ENCODE measurements at places on chromosomes 7 and 10. TPM values are rescaled to one million over a fixed set of nuclear protein-coding genes. Genes with fewer than 3 reads are reported as not detected.

- no peak for DNase-seq
These were observed 28.0 kb downstream of the YKT6 start for GRCh38 chr7:44228571-44229350.

GRCh38 chr10:78619115-78619851, 449.5 kb upstream of the ZMIZ1 start:
- DNase-seq = no peak

- no peak for DNase-seq
These were observed 50.1 kb downstream of the IPMK start for GRCh38 chr10:58217612-58218011.

DNA sequence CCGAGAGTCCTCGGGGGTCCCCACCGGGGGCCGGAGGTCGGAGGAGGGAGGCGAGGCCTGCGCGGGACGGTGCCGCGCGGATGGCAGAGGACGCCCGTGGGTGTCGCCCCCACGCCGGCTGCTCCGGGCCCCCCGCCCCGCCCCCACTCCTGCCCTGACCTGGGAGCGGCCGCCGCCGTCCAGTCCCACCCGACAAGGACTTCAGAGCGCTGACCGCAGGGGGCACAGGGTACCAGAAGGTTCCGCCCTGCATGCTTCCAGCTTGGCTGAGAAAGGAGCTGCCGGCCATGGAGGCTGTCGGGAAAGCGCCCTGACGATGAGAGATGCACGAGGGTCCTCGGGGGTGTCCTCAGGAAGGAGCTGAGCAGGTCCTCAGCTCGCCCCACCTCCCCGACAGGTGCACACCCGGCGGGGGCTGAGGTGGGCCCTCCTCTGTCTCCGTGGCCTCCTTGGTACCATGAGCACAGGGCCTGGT, 57.0 kb upstream of the DNAJB6 start:
- no peak for DNase-seq

- DNase-seq = no peak
These were observed 278.5 kb upstream of the KLF14 start for GRCh38 chr7:131012477-131013031.

GRCh38 chr10:95559471-95559870, 1.7 kb downstream of the SORBS1 start:
- DNase-seq = no peak

GRCh38 chr10:107618504-107618994, 454.0 kb upstream of the SORCS1 start:
- DNase-seq = no peak

DNA sequence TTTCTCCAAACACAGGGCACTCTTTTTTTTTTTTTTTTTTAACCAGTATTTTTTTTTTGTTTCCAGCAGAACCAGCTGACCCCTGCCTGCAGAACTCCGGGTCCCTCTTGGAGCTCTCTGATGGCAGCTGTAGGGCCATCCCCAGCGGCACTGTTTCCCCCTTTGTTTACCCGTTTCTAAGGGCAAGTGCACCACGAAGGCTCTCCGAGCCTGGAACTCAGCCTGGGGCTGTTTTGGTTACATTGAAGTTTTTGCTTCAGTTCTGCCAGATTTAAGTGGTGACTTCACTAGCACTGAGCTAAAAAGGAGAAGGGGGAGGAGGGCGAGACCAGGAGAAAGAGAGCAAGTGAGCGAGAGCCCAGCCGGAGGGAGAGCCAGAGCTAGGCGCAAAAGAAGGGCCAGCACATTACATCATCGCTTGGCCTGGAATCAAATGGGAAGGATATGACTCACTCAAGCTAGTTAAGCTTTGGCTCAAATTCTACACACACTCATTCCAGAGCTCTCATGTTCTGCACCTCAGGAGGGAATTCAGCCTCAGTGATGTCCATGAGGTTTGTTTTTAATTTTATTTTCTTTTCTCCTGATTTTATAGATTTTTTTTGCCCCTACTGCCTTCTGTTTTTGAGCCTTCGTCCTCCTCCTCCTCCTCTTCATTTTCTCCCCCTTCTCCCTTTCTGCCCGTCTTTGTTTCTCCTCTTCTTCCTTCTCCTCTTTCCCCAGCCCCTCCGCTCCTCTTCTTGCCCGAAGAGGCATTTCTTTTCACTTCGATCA, 272.3 kb downstream of the TRIL start:
- peak; percentile 93 for DNase-seq

GRCh38 chr7:101106386-101106785, 20.5 kb upstream of the SERPINE1 start:
- no peak for DNase-seq

GRCh38 chr7:77288676-77289320, 89.2 kb upstream of the FGL2 start:
- DNase-seq = no peak

DNA sequence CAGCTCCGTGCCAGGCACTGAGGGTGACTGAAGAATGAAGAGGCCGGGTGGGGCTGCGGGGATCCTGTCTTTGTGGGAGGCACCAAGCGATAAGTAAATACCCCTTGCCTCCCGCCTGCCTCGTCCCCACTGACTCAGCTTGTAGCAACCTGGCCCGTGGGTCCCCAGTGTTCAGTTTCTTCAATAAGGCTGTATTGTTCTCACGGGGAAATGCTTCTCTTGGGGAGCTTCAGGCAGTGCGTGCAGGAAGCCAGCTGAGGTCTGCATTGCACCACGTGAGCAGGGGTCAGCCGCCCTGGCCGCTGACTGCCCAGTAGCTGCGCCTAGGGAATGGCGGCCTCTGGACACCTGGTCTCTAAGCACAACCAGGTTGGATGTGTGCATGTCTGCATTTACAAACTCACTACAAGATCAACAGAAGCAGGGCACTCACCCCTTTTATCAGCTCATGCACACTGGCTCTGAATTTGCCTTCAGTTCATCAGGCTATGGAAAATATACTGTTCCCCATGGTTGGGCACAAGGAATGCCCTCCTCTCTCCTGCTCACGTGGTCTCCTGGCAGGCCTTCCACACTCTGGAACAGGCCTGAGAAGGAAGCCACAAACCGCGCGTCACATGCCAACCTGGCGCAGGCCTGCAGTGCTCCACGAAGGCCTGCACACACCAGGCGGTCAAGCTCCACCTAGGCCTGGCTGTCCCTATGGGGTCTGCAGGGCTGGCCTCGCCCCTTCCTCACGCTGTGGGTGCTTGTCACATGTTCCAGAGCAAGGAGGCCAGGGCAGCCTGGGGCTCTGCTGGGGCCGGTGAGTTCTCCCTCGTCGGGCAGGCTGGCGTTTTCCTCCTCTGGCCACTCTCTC, 135.7 kb upstream of the RNF32 start:
- DNase-seq = no peak

DNA sequence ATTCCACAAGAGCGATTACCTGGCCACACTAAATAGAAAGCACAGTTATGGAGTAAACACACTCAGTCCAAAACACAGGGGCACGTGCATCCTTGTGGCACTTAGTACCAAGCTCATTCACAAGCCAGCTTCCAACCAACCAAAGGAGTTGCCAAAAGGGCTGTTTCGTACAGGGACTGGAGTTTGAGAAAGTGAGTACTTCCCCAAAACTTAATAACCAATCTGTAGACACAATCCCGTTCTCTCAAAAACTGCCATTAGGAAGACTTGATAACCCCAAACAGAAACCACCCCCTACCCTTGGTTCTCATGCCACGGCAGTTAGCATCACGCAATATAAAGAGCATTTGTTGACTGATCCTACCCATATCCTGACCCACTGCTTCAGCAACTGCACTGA, 166.2 kb upstream of the ASAH2 start:
- no peak for DNase-seq

GRCh38 chr7:158811894-158812293, 17.4 kb downstream of the ESYT2 start:
- no peak for DNase-seq

DNA sequence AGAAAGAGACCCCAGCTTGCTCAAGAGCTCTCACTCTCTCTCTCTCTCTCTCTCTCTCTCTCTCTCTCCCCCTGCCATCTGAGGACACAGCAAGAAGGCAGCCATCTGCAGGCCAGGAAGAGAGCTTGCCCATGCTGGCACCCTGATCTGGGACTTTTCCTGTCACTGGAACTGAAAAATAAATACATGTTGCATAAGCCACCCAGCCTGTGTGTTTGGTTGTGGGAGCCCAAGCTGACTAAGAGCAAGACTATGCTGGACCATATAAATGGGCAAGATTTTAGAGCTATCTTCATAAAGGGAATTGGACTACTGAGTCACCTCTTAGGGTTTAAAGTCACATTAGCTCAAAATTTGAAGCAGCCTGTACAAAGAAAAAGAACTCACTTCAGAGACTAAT, 98.6 kb downstream of the SLC16A9 start:
- DNase-seq = no peak

GRCh38 chr10:45411607-45411940, 37.6 kb downstream of the ALOX5 start:
- DNase-seq = no peak

GRCh38 chr7:116918704-116919103, 34.6 kb upstream of the ST7 start:
- DNase-seq = no peak

GRCh38 chr10:11191678-11192077, 174.0 kb downstream of the CELF2 start:
- no peak for DNase-seq

DNA sequence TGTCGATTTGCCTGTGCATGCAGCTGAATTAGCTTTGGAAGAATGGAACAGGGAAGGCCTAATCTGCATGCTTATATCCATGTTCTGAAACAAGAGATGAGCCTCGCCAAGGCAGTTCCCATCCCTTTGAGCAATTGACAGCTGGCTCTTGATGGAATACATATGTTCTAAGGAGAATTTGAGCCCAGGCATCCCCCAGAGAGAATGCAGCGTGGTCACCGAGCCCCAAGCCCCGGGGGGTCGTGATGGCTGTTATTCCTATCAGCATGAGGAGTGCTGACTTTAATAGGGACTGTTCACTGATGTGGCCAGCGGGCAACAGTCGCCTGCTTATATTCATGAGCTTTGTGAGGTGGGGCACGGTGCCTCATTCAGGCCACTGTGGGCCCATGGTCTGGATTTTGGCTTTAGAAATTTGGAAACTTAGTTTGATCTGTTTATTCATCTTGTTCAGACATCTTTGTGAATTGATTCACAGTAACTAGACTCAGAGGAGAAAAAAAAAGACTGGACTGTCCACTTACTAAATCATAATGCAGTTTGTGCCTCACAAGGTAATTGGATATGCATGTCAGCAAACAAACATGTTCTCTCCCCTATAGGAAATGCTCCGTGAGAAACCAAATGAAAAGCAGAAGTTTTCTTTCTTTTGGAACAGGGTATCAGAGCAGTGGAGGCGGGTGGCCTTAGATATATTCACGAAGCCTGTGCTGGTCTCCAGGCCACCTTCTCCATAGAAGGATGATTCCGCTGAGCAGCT, 204.9 kb downstream of the CCDC3 start:
- no peak for DNase-seq

DNA sequence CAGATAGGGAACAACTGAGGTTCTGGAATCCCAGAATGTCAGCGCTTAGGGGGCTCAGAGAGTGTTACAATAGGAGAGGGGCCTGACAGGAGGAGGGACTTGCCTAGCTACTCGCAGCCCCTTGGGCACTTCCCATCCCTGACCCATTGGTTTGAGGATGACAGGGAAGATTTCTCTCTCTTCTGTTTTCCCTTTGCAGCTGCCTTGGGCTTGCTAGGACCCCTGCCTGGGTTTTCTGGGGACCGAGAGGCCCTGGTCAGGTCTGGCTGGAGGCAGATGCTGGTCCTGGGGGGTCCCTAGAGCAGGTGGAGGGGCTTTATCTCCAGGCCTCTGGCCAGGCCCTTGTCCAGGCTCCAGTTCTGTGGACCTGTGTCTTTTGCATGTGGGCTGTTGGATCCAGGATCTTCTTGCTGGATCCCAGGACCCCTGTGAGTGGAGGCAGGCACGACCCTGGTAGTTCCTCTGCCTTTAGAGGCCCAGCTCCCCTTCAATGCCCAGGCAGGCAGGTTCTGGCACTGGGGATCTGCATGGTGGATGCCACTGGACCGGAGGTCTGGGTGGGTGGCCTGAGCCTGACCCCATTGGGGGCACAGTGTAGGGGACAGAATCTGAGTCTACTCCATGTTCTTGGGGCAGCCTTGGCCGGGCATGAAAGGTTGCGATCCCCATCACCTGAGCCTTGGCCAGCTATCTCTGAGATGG, 26.9 kb downstream of the RAMP3 start:
- no peak for DNase-seq

DNA sequence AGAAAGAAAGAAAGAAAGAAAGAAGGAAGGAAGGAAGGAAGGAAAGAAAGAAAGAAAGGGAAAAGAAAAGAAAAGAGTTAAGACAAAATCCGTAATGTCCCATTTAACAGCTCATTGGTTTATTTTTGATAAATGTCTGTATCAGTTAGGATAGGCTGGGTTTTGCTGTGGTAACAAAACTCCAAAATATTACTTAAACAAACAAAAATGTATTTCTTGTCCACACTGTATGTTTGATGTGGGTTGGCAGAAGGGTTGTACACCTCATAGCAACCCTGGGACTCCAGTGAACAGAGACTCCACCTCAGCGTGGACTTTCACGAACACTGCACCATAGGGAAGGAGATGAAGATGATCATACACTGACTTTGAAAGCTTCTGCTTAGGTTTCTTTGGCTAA, 59.6 kb downstream of the PPP1R3C start:
- no peak for DNase-seq

- DNase-seq = no peak
These were observed 106.3 kb downstream of the C10orf105 start for GRCh38 chr10:71613261-71613777.

DNA sequence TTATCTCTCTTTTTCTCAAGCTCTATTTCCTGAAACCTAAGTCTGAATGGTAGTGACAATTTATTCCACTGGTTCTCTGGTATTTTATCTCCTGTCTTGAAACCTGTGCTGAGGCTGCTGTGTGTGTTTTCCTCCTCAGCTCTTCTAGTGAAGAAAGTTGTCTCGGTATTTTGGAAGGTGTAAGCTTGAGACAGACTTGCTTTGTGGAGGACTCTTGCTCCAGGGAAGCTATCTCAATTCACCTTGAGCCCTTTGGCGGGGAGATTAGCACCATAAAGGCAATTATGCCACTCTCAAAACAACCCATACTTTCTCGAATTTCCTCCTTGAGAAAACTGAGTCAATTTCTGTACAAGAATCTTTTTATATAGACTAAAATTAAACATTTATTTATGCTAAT, 141.6 kb downstream of the THSD7A start:
- no peak for DNase-seq

GRCh38 chr10:79275431-79275851, 71.8 kb upstream of the PPIF start:
- peak; percentile 39 for DNase-seq

DNA sequence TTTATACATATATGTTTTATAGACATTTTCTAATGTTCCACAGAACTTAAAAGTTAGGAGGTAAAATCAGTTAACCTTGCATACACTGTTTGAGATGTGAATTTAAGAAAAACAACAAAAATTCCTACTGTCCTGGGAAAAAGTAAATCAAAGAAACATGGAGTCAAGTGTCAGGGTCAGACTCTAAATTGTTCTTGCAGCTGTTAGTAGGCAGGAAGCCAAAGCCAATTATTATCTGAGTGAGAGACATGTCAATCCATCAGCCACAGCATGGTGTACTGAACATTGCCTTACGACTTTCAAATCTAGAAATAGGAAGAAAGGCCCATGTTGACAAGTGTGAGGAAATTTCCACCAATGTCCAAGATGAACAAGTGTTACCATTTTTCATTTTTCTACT, 461.2 kb upstream of the MBL2 start:
- no peak for DNase-seq

GRCh38 chr7:36408589-36408988, 18.9 kb downstream of the ANLN start:
- DNase-seq = no peak

VPS41 gene
- total RNA-seq = 39.7 TPM

NUP205 gene
- 62.4 TPM for total RNA-seq

SSC4D gene
- 1.0 TPM for total RNA-seq

DNAJC1 gene
- total RNA-seq = 62.8 TPM

CYP26C1 gene
- total RNA-seq = 0.09 TPM

IFIT2 gene
- 4.1 TPM for total RNA-seq

CCDC172 gene
- total RNA-seq = 47.1 TPM

ATOH7 gene
- total RNA-seq = not detected

PRF1 gene
- 0.32 TPM for total RNA-seq

TAC1 gene
- 0.50 TPM for total RNA-seq

Measured in prostate gland (tissue), 2 donors.